ENCODE measurements at places on chromosomes 7 and 10.
A peak's percentile ranks its signal among the peaks of the same experiment; 100 is the strongest.

DNA sequence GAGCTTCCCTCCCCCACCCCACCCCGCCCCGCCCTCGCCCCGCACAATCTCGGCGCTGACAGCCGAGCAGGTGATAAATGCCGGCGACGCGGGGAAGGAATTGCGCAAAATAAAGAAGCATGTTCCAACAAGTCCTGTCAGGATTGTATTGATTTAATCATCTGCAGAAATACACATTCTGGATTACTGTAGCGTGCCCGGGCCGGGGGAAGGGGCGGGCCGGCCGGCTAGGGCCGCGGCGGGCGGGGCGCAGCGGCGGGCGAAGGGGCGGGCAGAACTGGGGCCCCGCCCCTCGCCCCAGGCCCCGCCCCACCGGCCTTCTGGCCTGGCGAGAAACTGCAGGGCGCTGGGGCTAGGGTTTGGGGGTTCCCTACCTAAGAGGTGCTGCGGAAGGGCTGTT, 88.9 kb upstream of the PAX2 start:
- DNase-seq: peak; percentile 55

GRCh38 chr7:143117395-143117794, 14.5 kb upstream of the PIP start:
- DNase-seq: no peak

- no peak for DNase-seq
Measured at GRCh38 chr10:51083356-51083853, 9.1 kb downstream of the PRKG1 start.

DNA sequence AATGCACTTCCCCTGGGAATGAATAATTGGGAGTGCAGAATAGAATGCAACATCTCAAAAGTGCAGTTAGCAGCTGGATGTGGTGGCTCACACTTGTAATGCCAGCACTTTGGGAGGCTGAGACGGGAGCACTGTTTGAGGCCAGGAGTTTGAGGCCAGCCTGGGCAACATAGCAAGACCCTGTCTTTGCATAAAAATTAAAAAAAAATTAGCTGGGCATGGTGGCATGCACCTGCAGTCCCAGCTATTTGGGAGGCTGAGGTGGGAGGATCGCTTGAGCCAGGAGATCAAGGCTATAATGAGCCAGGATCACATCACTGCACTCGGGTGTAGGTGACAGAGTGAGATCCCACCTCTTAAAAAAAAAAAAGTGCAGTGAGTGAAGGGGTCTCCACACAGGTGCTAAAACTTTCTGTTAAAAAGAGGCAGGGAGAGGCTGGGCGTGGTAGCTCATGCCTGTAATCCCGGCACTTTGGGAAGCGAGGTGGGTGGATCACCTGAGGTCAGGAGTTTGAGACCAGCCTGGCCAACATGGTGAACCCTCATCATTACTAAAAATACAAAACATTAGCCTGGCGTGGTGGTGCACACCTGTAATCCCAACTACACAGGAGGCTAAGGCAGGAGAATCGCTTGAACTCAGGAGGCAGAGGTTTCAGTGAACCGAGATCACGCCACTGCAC, 13.5 kb upstream of the ZMIZ1 start:
- no peak for DNase-seq

GRCh38 chr7:158778471-158778870, 50.8 kb downstream of the ESYT2 start:
- no peak for DNase-seq

- peak; percentile 65 for DNase-seq
Measured at GRCh38 chr7:139777133-139777891, 486 bp downstream of the HIPK2 start.

- no peak for DNase-seq
Measured at GRCh38 chr7:90666186-90666585, 70.1 kb downstream of the CDK14 start.

- no peak for DNase-seq
Measured at GRCh38 chr7:130918129-130919052, 184.4 kb upstream of the KLF14 start.

All from GM10248 (cell line).